Fibroblast of skin of left quadriceps (primary cell): ENCODE measurements at places on chromosomes 2 and 18.

GRCh38 chr2:74639550-74639949, 8.6 kb downstream of the M1AP start:
- no peak for DNase-seq

GRCh38 chr2:75317316-75317715, 118.0 kb upstream of the TACR1 start:
- DNase-seq, result no peak

- no peak for DNase-seq
These were observed 27.2 kb downstream of the TWIST2 start for GRCh38 chr2:238875101-238875470.

GRCh38 chr2:197934261-197934933, 130.0 kb downstream of the PLCL1 start:
- no peak for DNase-seq

DNA sequence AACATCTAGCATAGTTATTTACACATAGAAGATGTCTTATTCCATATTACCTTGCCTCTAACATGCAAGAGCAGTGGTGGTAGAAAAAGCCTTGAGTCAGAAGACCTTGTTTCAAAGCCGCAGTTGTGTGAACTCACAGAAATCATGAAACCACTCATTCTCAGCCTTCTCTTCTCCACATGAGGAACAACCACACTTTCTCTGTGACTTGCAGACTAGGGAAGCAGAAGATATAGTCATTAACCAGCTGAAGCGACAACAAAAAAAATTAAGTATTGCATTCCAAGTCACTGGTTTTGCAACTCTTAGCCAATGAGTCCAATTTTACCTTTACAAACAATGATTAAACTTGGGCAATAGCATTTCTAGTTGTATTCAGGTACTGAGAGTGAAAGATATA, 19.0 kb downstream of the TWSG1 start:
- no peak for DNase-seq

- DNase-seq, result no peak
These were observed 163.4 kb downstream of the BCL2 start for GRCh38 chr18:63155910-63156773.

GRCh38 chr2:222706616-222707015, 35.2 kb downstream of the MOGAT1 start:
- no peak for DNase-seq

GRCh38 chr18:8044004-8044403, 476.9 kb downstream of the PTPRM start:
- no peak for DNase-seq

- DNase-seq, result no peak
These were observed 249.9 kb downstream of the PIEZO2 start for GRCh38 chr18:10899481-10899880.

GRCh38 chr2:20534913-20535801, 88.3 kb downstream of the RHOB start:
- no peak for DNase-seq

DNA sequence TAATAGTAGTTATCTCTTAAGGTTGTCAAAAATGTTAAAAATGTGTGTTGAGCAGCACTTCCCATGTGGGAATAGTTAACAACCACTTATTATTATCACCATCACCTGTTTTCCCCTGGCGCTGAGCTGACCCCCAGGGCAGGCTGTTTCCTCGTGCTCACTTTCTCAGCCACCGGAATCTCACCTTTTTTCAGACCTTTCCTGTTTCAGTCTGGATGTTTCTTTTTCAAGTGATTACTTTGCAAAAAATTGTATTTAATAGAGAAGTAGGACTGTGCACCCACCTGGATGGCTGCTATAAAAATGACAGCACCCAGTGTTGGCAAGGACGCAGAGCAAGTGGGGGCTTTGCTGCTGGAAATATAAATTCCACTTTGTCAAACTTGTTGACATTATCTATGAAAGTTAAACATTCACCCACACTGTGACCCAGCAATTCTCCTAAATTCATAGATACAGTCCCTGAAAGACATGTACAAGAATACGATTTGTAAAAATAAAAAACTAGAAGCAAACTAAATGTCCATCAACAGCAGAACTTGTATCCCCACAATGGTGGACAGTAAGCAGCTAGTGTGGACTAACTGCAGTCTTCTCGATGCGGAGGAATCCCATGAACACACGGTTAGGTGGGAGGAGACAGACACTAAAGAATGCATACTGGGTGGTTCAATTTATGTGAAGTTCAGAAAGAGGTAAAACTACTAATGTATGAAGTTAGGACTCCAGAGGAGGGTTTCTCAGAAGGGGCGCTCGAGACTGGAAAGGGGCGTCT, 66.5 kb downstream of the SOWAHC start:
- no peak for DNase-seq

- no peak for DNase-seq
These were observed 332.0 kb downstream of the PIK3C3 start for GRCh38 chr18:42287047-42287446.

DNA sequence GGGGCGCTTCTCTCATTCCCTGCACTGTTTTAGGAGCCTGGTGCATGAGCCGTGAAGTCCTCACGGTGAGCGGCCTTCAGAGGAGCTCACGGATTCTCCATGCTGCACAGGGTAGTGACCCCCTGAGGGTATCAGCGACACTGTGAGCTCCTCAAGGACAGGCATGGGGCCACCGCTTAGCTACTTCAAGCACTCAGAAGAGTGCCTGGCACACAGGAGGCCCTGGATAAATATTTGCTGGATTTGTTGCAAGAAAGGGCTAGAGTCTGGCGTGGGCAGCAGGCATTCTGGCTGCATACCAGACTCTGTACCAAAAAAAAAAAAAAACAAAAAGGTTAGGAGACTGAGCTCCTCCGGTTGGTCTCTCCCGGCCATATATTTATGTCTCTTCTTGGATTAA, 5.7 kb upstream of the MBP start:
- DNase-seq, result no peak

- DNase-seq, result no peak
These were observed 15.8 kb upstream of the COL6A3 start for GRCh38 chr2:237429753-237430152.

GRCh38 chr2:23502096-23502495, 117.1 kb downstream of the KLHL29 start:
- DNase-seq, result no peak

- no peak for DNase-seq
These were observed 20.0 kb downstream of the SLC66A2 start for GRCh38 chr18:79931475-79931874.

- no peak for DNase-seq
These were observed 123.9 kb upstream of the CD302 start for GRCh38 chr2:159921752-159922404.

GRCh38 chr18:48336332-48336731, 72.9 kb downstream of the ZBTB7C start:
- no peak for DNase-seq

- no peak for DNase-seq
These were observed 93.5 kb upstream of the NDUFV2 start for GRCh38 chr18:9008709-9009635.

GRCh38 chr2:238101891-238102841, 2.0 kb downstream of the ESPNL start:
- no peak for DNase-seq

- DNase-seq, result peak; percentile 12
These were observed 1128.2 kb downstream of the BCL11A start for GRCh38 chr2:59425247-59425646.

DNA sequence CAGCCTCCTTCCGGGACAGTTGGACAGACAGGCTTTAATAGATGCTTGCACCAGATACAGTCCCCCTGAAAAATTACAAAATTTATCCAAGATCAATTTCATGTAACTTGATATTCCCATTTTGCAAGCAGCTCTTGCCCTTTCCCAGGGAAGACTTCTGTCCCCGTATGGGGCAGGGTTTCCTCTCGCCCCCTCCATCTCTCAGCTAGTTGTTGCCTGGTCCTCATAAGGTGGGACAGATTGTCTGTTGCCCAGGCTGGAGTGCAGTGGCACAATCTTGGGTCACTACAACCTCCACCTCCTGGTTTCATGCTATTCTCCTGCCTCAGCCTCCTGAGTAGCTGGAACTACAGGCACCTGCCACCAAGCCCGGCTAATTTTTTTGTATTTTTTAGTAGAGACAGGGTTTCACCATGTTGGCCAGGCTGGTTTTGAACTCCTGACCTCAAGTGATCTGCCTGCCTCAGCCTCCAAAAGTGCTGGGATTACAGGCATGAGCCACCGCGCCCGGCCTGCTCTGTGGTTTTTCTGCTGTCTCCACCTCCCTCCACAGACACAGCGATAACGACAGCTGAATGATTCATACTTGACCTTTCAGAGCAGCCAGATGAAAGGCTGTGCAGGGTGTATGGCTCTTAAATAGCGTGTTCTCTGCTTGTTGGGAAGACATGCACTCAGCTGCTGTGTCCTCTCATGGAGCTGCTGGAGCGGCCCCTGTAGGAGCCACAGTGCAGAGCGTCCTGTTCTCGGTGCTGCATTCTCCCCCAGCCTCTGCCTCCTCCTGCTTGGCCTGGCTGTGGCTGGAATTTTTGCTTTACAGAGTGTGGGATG, 61.4 kb downstream of the TTC39C start:
- DNase-seq, result peak; percentile 85

DNA sequence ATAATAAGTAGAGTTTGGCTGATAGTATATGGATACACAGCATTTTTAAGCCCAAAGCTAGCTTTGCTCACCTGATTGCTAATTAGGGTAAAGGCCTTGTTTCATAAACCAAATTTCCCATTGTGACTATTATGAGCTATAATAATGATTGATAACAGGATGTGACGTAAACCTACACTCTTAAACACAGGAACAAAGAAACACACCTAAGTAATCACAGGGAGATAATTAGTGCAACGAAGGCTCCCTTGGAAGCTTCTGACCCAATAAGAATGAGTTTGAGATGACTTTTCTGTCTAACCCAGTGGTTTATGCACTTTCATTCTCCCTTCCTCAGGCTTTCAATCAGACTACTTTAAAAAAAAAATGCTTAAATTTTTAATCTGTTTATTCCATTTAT, 683.2 kb downstream of the SATB2 start:
- DNase-seq, result no peak

DNA sequence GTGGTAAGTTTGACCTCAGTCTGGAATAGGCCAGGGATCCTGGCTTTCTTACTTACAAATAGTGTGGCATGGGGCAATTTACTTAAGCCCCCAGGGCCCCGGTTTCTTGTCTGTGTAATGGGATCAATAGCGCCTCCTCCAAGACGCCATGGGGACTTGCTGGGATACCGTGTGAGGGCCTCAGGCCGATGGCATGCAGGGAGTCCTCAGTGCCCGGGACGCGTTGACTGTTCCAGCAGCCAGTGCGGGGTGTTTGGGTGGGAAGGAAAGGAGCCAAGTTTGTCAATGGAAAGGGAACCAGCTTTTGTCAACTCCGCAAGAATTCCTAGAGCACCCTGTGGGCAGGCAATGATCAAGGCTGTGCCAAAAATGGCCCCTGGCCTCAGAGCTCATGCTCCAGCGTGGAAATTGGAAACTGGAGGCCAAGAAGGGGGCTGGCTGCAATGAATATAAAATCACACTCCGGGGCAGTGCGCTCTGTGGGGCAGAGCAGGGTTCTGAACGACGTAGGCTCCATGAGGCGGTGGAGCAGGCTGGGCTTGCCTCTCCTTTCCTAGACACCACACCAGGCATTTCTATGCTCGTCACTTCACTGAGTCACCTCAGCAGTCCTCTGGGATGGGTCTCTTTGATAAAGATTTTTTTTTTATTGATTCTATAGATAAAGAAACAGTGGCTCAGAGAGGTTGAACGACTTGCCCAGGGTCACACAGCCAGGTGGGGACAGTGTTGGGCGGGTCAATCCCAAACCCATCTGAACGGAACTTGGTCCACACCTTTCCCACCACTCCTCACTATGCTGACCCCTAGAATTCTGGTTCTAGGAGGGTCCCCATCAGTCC, 56.7 kb upstream of the ASAP2 start:
- DNase-seq, result no peak

DNA sequence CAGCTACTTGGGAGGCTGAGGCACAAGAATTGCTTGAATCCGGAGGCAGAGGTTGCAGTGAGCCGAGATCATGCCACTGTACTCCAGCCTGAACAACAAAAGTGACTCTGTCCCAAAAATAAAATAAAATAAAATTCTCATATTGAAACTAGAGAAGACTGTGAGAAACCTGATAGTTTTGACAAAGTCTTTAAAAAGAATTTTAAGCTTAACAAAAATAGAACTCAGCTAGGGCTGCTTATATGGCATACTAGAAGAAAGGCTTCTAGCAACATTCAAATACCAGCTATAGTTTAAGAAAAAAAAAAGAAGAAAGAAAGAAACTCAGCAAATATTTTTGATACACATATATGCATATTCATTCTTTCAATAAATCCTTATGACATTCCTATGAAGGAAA, 13.6 kb downstream of the HADHA start:
- no peak for DNase-seq

DNA sequence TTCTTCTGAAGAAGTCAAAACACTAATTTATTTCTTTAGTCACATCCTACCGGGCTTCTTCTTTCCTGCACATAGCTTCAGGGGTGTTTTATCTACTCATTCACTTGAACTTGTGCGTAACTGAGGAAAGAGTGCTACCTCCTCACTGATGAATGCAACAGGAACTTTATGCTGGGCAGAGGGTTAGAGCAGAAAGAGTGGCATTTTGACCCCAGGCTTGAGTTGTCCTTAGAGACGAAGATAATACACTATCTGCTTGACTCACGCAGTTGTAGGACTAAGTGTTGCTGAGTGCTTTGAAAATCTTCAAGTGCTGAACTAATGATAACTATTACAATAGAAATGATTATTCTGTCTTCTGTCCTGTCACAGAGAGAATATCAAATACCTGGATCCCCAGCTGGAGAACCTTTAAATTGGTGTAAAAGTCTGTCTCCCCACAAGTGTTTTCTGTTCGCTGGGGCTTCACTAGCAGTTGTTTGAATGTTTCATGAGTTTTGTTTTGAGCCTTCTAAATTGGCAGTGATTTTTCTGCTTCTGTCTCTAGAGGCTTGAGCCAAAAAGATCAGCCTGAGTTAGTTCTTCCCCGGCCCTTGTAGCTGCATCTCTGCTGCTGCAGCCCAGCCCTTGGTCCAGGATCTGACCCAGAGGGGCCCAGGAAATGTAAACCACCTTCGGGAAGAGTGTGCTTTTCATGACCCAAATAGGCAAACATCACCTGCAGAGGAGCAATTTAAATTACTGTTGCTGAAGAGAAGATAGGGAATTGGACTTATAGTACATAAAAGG, 86.3 kb upstream of the LGALSL start:
- no peak for DNase-seq

DNA sequence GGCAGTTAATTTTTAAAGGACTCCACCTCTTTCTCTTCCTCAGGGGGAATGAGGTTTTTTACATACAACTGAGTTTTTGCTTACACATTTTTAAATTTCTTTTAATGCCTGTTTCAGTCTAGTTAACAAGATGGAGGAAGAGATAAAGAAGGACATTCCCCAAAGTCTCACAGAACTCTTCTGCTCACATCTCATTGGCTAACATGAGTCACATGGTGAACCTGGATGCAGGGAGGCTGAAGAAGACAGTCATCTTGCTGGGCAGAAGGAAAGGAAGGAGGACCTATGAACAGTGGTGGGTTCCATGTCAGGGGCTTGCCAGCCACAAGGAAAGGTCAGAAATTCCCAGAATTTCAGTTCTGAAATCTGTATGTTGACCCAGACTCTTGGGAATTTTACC, 10.4 kb upstream of the ST8SIA5 start:
- no peak for DNase-seq

DNA sequence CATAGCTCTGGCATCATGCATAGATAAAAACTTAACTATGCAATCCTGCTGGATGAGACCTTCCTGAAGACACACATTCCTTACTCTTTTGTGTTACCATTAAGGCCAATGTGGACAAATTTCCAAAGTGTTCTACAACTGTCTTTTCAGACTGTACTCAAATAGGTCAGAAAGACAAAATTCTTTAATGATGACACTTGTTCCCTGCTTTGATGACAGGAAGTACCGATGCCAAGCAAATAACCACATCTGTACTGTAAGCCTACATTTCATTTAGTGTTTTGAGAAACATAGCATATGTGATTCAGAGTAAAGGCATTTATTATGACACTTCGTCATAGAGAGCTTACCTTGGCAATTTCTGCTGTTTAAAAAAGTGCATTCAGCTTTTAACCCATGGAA, 55.0 kb downstream of the PMAIP1 start:
- DNase-seq, result no peak
